Endothelial cell (in vitro differentiated cells): ENCODE measurements at places on chromosomes 4 and X.

GRCh38 chr4:109164011-109164410 is 138.4 kb downstream of the COL25A1 start:
- peak; percentile 24 for DNase-seq

- DNase-seq: no peak
These were observed 560.7 kb upstream of the TENM3 start for GRCh38 chr4:181682367-181683047.

- DNase-seq: no peak
These were observed 350.9 kb downstream of the RPA4 start for GRCh38 chrX:97234471-97235081.

GRCh38 chrX:13469963-13470684 is 99.3 kb upstream of the EGFL6 start:
- DNase-seq: no peak

DNA sequence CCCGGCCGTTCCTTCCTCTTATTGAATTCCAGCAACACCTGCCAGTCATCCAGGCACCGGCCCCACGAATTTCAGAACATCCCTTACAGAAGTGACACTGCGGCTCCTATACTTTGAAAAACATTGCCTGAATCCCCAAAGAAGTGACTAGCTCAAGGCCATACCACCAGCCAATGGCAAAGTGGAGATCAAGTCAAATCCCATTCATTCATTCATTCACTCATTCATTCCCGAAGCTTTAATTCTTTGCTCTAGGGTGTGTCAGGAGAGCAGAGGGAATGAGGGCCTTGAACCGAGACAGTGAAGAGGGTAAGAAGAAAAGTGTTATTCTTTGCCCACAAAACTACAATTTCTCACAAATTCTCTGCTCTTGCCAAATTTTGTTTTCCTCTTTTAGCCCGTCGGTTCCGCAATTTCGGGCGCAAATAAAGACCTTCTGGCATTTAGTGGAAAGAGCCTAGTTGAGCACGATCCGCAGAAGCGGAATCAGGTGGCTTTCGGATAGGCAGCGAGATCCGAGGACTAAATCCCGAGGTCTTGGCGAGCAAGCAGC is 824 bp upstream of the HMGB3 start:
- DNase-seq: no peak

GRCh38 chr4:140729344-140730049 is 26.7 kb downstream of the TBC1D9 start:
- no peak for DNase-seq
